Activated T-helper 2 cell treated with anti-CD3 and anti-CD28 coated beads, Interferon-gamma antibody, Interleukin-2, Interleukin-4, amounts not matched to agents 10 μg/mL and 5 μg/mL and 100 μg/mL, durations not matched to agents 14 hours and 24 hours and 36 hours (primary cell): ENCODE measurements at places on chromosomes 12 and 14.

DNA sequence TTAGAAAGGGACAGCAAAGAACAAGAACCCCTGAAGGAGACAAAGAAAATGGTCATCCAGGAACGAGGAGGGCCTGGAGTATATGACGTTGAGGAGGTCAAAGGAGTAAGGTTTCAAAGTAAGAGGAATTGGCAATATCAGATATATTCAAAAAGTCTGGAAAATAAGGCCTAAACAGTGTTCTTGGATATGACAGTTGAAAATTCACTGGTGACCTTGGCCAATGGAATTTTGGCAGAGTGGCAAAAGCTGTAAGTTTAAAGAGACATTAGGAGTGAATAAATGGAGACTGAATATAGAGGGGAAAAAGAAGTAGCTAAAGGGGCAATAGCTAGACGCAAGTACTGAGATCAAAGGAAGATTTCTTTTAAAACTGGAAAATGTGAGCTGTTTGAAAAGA lies 4.1 kb upstream of the ACTN1 start:
- H3K27ac ChIP-seq: no peak overlapping the region
- no peaks in the 10 kb centered on the region for H3K36me3 ChIP-seq
- peaks cover 11% of the 10 kb centered on the region for H3K4me1 ChIP-seq
- DNase-seq: no peak
- H3K4me3 ChIP-seq: no peak overlapping the region

DNA sequence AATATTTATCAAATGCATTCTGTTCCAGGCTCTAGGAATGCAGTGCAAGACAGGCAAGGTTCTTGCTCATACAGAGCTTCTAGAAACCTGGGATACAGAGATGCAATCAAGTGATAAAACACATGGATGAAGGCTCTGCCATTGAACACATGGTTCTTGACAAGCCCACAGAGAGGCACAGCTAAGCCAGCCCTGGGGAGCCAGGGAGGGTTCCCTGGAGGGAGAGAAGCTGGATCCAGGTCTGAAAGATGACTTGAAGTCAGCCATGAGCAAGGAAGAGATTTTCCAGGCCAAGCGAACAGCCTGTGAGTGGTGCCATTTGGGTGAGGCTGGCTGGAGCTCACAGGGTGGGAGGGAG lies 66.2 kb downstream of the IRF2BPL start:
- H3K4me1 ChIP-seq: peaks cover 80% of the 10 kb centered on the region
- H3K4me3 ChIP-seq: peak overlapping the region; percentile 50
- H3K27ac ChIP-seq: peak overlapping the region; percentile 95
- DNase-seq: no peak
- H3K27me3 ChIP-seq: no peaks in the 10 kb centered on the region

GRCh38 chr12:120227233-120228040 lies 26.5 kb upstream of the RPLP0 start:
- H3K4me3 ChIP-seq: no peak overlapping the region
- DNase-seq: no peak
- H3K27me3 ChIP-seq: no peaks in the 10 kb centered on the region
- peaks cover 16% of the 10 kb centered on the region for H3K36me3 ChIP-seq

DNA sequence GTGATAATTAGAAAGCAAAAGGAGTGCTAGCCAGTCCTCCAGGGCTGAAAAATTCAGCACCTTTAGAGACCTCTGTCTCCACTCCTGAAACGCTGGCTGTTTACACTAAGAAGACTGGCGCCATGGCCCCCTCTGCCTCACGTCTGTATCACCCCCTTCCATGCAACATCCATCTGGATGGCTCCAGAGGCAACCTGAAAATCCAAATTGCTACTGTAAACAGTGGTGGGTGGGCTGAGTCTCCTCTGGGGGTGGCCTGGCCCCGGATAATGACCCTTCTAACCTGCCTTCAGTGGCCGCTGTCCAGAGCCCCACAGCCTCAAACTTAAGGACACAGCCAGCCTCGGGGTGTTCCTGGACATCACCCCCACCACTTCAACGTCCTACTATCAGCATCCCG lies 1.4 kb downstream of the PRKD1 start:
- peaks cover 24% of the 10 kb centered on the region for H3K27me3 ChIP-seq
- no peak overlapping the region for H3K27ac ChIP-seq

DNA sequence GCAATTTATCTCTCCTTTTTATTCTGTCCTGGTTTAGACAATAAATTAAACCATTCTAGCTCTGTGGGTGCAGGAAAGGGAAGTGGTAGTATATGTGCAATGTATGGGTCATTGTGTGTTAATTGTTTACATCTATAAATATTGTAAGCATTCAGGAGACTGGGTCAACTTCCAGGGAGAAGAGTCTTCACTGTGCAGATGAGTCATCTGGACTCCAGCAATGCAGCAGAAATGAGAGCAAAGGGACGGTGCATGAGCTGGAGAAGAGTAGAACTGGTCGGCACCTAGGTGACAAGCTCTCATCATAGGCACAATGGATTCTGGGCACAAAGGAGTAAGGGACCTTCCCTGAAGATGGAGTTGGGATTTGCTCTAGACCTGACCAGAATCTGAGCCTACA lies 211.1 kb upstream of the DAAM1 start:
- no peak overlapping the region for H3K4me3 ChIP-seq
- H3K27ac ChIP-seq: no peak overlapping the region
- H3K4me1 ChIP-seq: no peaks in the 10 kb centered on the region
- H3K27me3 ChIP-seq: peaks cover 2% of the 10 kb centered on the region
- H3K36me3 ChIP-seq: no peaks in the 10 kb centered on the region

- DNase-seq: no peak
- H3K4me1 ChIP-seq: no peaks in the 10 kb centered on the region
- H3K36me3 ChIP-seq: no peaks in the 10 kb centered on the region
- no peak overlapping the region for H3K4me3 ChIP-seq
Observed at GRCh38 chr12:113990250-113991223, 24.4 kb upstream of the RBM19 start.

GRCh38 chr14:99163446-99163845 lies 108.6 kb downstream of the BCL11B start:
- H3K36me3 ChIP-seq: no peaks in the 10 kb centered on the region
- DNase-seq: no peak
- H3K4me3 ChIP-seq: no peak overlapping the region
- no peak overlapping the region for H3K27ac ChIP-seq
- H3K4me1 ChIP-seq: no peaks in the 10 kb centered on the region
